ENCODE measurements at places on chromosomes 2 and 18. TPM values are rescaled to one million over a fixed set of nuclear protein-coding genes. Genes with fewer than 3 reads are reported as not detected.

IL1A gene
- 170 TPM for total RNA-seq

ITPRID2 gene
- total RNA-seq, result 114 TPM

ZNF804A gene
- not detected for total RNA-seq

TRIM43 gene
- total RNA-seq, result not detected

- no peak overlapping the region for H3K27ac ChIP-seq
- H3K27me3 ChIP-seq, result no peaks in the 10 kb centered on the region
- DNase-seq, result no peak
- H3K36me3 ChIP-seq, result no peaks in the 10 kb centered on the region
These were observed 259.2 kb upstream of the SLC14A2 start for GRCh38 chr18:45355944-45356520.

- peak; percentile 86 for DNase-seq
- H3K4me1 ChIP-seq, result peaks cover 23% of the 10 kb centered on the region
- no peak overlapping the region for H3K27ac ChIP-seq
- no peak overlapping the region for H3K4me3 ChIP-seq
These were observed 137.6 kb downstream of the MYO1B start for GRCh38 chr2:191382801-191383200.

GRCh38 chr2:100606726-100607343 lies 44.0 kb downstream of the PDCL3 start:
- peaks cover 5% of the 10 kb centered on the region for H3K4me1 ChIP-seq
- H3K4me3 ChIP-seq, result no peak overlapping the region
- no peaks in the 10 kb centered on the region for H3K36me3 ChIP-seq
- H3K27me3 ChIP-seq, result no peaks in the 10 kb centered on the region
- peak; percentile 47 for DNase-seq

DNA sequence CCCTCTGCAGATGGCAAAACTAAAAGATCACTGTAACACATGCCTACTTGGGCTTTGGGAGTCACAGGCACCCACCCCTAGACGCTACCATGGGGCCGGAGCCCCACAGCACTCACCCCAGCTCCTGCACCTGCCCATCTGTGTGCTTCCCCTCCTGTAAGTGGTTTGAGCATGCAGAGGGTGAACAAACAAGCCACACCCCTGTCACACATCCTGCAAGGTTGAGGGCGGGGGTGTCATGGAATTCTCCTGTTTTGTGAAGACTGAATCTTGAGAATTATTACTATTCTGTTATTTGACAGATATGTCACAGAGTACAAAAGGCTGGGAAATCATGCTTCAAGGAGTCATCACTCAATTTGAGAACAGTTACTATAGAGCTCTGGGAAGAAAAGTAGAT lies 60.9 kb downstream of the RFTN2 start:
- peaks cover 22% of the 10 kb centered on the region for H3K4me1 ChIP-seq
- H3K27me3 ChIP-seq, result no peaks in the 10 kb centered on the region
- H3K4me3 ChIP-seq, result no peak overlapping the region
- no peak for DNase-seq
- H3K36me3 ChIP-seq, result no peaks in the 10 kb centered on the region

GRCh38 chr2:127080938-127081755 lies 25.8 kb downstream of the BIN1 start:
- H3K4me3 ChIP-seq, result no peak overlapping the region
- H3K27ac ChIP-seq, result peak overlapping the region; percentile 63
- H3K27me3 ChIP-seq, result no peaks in the 10 kb centered on the region
- peaks cover 6% of the 10 kb centered on the region for H3K36me3 ChIP-seq
- DNase-seq, result peak; percentile 79

- H3K36me3 ChIP-seq, result no peaks in the 10 kb centered on the region
- no peak for DNase-seq
- no peak overlapping the region for H3K27ac ChIP-seq
- H3K4me1 ChIP-seq, result peaks cover 14% of the 10 kb centered on the region
- H3K27me3 ChIP-seq, result no peaks in the 10 kb centered on the region
These were observed 21.5 kb upstream of the ZNF532 start for GRCh38 chr18:58842978-58843687.

DNA sequence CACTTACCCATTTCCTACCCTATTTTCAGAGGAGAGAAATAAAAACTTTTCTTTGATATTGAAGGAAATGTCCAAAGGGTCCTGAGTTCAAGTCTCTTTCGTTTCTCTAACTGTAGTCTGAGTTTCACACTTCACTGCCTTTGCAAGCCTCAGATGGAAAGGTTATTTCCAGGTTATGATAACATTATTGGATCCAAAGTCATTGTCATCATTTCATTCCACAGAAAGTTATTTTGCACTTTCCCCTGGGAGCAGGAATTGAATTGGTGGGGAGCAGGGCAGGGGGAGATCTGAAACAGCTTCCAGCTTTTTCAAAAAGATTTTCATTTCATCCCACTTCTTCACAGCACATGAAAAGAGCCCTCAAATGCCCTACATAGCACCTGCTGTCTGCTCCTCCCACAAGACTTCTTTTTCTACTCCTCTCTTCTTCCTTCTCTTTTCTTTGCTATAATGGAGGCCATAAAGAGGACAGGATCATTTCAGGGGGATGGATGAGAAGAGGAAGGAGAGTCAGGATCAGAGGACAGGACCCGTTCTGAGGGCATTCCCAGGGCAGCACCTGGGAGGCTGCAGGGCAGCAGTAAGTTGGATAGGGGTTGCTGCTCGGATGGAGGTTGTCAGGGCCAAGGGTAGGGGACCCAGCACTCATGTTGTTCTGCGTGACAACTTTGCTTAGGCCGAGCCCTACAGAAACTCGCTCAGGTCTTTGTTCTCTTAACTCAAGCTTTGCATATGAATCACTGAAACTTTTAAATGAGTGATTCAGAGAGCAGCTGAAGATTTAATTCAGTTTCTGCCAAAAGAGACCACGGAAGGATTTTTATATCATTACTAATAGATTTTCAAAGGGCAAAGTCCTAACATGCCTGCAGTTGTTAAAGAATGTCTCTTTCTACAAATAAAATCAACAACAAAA lies 11.4 kb upstream of the GALNT5 start:
- DNase-seq, result peak; percentile 79
- H3K36me3 ChIP-seq, result peaks cover 6% of the 10 kb centered on the region
- H3K27me3 ChIP-seq, result no peaks in the 10 kb centered on the region

Measured in MCF 10A (cell line).